Articular chondrocyte of knee joint (primary cell): ENCODE measurements at places on chromosomes 16 and 17. TPM values are rescaled to one million over a fixed set of nuclear protein-coding genes. Genes with fewer than 3 reads are reported as not detected.

The KRTAP2-2 gene
- total RNA-seq = not detected in 2 replicates

The IL21R gene
- total RNA-seq = 2.2 and 5.2 TPM in 2 replicates

The KRT33A gene
- not detected in 2 replicates for total RNA-seq

The DOC2B gene
- 0.32 and 0.78 TPM in 2 replicates for total RNA-seq

The CRISPLD2 gene
- total RNA-seq = 45.5 and 53.3 TPM in 2 replicates

The NPIPA5 gene
- 0.78 and 2.5 TPM in 2 replicates for total RNA-seq

The SOX9 gene
- 12.6 and 14.1 TPM in 2 replicates for total RNA-seq

The COG4 gene
- total RNA-seq = 52.9 and 76.6 TPM in 2 replicates

The PPL gene
- total RNA-seq = 9.7 and 13.7 TPM in 2 replicates

The KRT15 gene
- 0.11 TPM in 1 of 2 replicates, not detected in the other for total RNA-seq

The KRT36 gene
- total RNA-seq = not detected in 2 replicates

The HSD17B1 gene
- total RNA-seq = 0.39 and 0.86 TPM in 2 replicates

The SCARF1 gene
- total RNA-seq = 0.65 and 0.97 TPM in 2 replicates

The SPATA32 gene
- 0.13 TPM in 1 of 2 replicates, not detected in the other for total RNA-seq

The CD300LB gene
- total RNA-seq = not detected in 2 replicates

The LITAF gene
- 72.3 and 80.6 TPM in 2 replicates for total RNA-seq
